ENCODE measurements at places on chromosomes 5 and 9.
A peak's percentile ranks its signal among the peaks of the same experiment; 100 is the strongest.

GRCh38 chr9:14846871-14847311, 63.3 kb downstream of the FREM1 start:
- DNase-seq, result peak; percentile 59

- DNase-seq, result no peak
These were observed 102.2 kb downstream of the TRIO start for GRCh38 chr5:14245132-14245925.

DNA sequence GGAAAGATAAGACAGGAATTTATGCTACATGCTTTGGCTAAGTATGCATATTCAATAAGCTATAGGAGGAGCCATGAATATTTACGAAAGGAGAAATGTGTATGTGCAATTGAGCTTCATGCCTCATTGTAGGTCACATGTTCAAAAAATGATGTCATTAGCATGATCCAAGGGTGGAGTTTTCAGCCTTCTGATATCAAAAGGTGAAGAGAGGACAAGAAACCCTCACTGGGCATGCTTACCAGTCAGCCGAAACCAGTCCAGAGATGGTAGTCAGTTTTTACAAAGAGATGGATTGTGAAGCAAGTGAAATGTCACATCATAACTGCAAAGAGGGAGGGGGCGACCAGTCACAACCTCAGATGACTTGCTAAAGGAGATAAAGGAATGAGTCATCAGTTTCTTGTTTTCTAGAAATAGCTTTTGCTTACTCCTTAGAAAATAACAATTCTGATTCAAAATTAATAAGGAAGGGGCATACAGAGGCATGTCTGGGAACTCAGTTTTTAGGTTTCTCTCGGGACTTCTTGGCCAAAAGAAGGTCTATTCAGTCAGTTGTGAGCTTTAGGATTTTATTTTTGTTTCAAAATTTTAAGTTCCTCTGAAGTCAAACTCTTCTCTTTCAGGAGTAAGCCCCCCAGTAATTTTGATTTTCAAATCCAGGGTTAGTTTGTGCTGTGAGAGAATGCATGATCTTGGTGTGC, 1067.8 kb upstream of the EDIL3 start:
- DNase-seq, result no peak

DNA sequence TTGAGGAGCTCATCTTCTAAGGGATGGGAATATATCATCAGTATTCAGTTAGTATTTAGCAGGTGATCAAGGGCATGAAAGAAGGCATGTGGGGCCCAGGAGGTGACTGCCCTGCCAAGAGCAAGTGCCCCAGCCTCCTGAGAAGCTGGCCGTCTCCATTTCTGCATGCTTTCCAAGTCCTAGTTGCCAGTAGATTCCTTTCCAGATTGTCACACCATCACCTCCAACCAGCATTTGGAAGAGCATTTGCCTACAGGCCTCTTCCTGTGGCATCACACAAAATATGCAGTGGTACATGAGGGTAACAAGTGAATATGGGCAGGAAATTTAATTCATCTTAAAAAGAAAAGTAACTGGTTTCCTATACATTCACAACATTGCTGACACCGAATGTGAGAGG, 7.5 kb downstream of the TNFAIP8 start:
- no peak for DNase-seq

DNA sequence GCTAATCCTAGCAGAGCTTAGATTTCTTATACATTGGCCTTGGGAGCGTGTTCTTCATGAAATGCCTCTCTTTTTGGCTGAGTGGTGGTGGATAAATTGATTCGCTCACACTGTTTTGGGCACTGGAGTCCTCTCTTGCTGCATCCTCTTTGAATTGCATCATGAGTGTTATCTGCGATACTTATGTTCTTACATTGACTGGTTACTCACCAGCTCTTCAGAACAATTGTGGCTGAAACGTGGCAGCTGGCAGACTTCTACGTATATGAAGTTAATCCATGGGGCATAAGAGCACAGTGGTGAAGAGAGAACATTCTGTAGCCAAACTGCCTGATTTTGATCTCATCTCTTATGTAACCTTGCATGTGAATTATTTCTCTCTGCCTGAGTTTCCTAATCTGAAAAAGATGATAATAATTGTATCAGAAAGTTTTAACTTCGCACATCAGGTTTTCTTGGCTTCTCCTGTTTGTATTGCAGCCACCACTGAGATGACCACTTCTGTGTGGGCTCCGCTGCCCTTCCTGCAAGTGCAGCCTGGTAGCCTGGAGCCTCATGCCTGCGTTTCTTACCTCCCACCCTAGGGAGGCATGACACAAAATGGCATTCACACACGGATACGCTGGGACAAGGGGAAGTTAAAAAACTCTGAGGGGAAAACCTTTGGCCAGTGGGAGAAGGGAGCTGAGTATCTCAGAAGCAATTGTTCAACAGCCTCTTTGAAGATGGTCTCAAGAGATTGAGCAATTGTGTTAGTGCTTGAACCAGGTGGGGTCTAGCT, 295.2 kb downstream of the ARHGAP26 start:
- DNase-seq, result no peak

GRCh38 chr9:86968258-86968920, 21.1 kb upstream of the GAS1 start:
- DNase-seq, result no peak

DNA sequence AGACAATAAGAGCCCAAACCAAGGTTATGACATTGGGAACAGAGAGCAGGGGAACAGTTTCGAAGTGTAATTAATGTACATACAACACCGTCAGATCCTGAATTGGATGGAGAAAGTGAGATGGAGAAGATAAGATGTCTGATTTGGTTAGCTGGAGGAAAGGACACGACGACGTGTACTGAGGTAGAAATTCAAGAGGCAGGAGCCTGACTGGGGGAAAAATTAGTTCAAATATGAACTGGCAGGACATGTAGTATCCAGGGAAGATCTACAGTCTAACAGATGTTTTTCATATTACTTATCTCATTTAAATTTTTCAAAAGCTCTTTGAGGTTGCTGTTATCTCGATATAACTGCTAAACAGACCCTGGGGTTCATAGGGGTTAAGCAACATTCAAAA, 114.7 kb downstream of the TMEM232 start:
- no peak for DNase-seq

- no peak for DNase-seq
These were observed 29.7 kb upstream of the FAM169A start for GRCh38 chr5:74895906-74896305.

DNA sequence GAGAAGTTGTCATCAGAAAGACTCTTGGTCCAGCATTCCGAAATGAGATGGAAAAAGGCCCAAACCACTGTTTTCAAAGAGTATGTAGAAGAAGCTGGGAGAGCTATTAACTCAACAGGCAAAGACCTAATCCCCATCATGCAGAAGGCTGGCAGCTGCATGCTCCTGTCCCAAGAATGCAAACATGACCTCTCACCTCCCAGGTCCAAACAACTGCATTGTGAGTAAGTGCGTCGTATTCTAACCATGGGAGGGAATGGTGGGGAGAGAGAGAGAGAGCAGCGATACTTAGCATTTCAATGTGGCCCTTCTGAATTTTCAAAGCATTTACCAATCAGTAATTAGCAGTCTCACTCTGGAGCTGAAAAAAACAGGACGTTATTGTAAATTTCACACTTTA, 27.6 kb downstream of the TRPC7 start:
- DNase-seq, result no peak

DNA sequence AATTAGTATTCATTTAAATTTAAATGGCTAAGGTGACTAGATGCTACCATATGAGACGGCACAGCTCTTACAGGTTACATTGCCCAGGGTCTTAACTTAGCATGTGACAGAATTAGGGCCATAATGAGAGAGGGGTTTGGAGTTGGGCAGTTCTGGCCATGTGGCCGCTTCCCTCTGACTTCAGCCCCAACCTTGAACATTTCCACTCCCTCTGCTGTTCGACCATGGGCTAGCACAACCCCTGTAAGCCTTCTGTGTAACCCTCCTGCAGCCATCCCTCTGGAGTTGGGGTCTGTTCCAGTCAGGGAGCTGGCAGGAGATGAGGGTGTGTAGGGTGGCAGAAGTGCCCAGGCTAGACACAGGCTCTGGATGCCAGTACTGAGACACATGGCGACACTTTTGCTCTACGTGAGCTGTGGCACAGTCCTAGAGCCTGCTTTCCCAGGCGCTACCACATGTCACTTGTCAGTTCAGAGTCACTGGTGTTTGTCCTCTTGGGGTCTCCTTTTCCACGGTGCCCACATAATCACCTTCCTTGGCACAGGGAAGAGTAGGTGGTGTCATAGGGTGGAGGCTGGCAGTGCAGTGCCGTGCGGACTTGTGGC, 128.7 kb upstream of the PITX1 start:
- DNase-seq, result no peak

- DNase-seq, result no peak
These were observed 99.1 kb upstream of the ABCA1 start for GRCh38 chr9:105027084-105027483.

DNA sequence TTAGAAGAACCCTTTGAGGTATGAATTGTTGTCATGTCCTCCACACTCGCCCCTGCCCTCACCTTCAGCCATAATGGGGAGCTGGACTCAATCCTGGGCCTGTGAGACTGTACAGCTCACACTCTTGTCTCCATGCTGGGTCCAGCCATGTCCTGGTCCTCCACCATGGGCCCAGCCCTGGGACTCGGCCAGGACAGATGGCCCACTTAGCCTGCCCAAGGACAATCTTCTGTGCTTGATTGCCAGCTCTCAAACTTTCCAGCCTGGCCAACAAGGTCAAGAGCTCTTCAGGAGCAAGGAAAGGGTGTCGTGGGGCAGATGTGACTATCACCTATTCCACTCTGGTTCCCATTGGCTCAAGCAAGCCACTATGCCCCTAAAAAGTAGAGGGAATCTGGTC, 90.8 kb downstream of the HRH2 start:
- DNase-seq, result no peak

GRCh38 chr5:39520232-39520572, 95.4 kb upstream of the DAB2 start:
- DNase-seq, result no peak

GRCh38 chr5:92513067-92513466, 1068.0 kb downstream of the NR2F1-AS1 start:
- DNase-seq, result no peak

GRCh38 chr9:109588415-109588814, 90.3 kb upstream of the PTPN3 start:
- no peak for DNase-seq

GRCh38 chr5:131377785-131378325, 114.0 kb downstream of the CDC42SE2 start:
- DNase-seq, result no peak

DNA sequence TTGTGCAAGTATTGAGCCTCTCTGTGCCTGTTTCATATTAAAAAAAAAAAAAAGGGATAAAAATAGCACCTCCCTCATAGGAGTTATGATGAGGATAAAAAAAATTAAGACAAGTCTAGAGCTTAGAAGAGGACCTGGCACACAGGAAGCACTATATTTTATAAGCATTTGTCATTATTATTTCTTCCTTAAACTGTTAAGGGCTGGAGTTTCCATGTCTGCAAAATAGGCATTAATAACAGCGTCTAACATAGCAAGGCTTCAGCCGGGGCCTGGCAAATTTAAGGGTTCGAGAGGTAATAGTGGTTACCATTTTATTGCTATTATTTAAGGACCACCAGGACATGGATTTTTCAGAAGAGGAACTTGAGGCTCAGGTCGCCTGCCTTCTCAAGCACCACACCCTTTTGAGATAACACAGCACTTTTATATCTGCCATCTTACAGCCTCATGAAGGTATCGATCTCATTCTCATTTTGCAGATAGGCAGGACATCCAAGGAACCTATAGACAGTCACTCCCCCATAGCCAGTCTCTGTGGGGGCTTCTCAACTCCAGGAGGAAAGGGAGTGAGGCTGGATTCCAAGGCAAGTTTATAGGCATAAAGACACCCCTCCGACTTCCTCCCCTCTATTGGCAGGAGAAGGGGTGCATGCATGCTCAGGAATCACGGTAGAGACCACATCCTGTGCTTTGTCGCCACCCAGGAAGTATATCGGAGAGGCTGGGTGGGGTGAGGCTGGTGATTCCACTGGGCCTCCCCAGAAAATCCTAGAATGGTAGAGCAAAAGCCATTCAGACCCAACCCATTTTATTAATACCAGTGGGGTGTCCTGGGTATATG, 2.4 kb downstream of the ANXA6 start:
- DNase-seq, result no peak

DNA sequence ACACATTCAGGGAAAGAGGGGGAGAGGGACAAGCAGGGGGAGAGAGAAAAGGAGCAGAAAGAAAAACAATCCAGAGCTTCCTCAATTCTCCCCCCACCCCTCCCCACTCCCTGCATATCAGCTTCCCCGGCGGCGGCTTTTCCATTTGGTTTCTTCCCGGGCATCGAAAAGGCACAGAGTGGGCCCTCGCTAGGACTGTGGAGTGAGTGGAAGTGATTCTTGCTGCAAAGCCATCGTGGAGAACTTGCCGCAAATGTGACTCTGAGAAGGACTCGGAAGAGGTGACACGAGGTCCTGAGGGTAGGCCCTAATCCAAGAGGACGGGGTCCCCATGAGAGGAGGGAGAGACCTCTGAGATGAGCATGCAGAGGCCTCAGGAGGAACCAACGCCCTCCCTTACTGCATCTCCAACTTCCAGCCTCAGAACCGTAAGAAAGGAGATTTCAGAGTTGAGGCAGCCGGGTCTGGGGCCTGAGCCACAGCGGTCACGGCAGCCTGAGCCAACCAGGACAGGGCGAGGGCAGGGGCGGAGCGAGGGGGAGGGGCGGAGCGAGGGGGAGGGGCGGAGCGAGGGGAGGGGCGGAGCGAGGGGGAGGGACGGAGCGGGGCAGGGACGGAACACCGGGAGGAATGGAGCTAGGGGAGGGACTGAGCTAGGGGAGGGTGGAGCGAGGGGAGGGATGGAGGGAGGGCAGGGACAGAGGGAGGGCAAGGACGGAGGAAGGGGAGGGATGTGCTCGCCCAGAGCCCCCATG, 21.2 kb upstream of the SARDH start:
- DNase-seq, result no peak

DNA sequence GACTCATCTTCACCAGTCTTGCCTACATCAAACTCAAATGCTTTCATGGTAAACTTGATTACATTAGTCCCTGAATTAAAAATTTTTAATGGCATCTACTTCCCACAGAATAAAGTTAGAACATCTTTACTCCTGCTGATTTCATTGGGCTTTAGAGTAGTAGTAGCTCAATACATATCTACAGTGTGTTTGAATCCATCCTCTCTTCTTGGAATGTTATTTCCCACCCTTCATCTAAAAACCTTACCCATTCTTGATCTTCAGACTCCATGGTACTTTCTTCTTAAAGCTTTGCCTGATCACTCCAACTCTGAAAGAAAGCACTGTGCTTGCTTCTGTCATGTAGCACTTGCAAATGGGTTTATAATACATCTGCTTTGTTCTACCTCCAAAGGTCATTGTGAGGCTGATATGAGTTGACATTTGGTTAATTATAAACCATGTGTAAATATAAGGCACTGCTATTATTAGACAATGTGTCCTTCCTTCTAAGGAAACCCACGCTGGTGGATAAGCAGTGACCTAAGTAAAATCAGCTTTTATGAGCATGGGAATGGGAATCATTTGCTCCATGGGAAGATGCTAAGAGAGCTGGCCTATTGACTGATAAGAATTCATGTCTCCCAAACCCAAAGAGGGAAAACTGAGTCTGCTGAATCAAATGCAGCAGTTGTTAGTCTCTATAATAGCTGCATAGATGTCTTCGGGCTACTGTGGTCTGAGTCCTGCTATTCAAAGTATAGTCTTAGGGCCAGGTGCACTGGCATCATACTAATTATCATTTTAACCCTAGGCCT, 7.5 kb upstream of the PRLR start:
- DNase-seq, result peak; percentile 77

All from HT-29 (cell line).